HL-60 (cell line): ENCODE measurements at places on chromosomes 7 and 10.

- DNase-seq: no peak
Observed at GRCh38 chr7:147276783-147277370, 1160.3 kb downstream of the CNTNAP2 start.

GRCh38 chr7:139773371-139773770 lies 4.4 kb downstream of the HIPK2 start:
- DNase-seq: no peak

DNA sequence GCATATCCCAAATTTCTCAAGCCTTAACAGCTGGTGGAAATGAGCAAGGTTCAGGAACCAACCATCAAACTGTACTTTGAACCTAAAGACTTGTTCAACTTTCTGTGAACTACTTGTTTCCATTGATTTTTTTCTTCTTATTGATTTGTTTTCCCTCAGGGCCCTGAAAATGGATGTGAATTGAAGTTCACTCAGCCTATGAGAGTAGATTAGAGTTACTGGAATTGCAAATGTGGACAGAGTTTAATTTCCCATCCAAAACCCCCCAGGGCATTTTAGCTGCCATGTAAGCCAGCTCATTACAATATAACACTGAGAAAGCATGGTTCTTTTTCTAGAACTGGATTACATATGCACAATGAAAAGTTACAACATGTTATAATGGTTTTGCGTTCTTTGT lies 1105.7 kb downstream of the REEP3 start:
- DNase-seq: no peak

GRCh38 chr7:130393101-130393561 lies 12.8 kb downstream of the CPA1 start:
- DNase-seq: no peak

DNA sequence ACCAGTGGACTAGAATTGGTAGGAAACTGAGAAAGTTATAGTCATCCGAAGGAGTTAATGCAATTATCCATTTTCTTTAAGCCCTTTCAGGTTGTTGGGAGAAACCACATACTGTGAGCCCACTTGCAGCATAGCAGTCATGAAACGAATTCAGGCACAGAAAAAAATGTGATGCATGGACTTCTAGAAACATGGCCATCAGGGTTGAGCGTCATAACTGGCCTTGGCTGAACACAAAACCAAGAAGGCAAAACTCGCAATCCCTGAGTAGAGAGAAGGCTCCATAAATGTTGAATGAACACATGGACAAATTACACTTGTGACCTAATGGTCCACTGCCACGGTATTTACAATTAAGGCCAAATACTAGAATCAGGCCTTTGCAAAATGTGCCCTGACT lies 121.9 kb downstream of the FAM107B start:
- no peak for DNase-seq

GRCh38 chr7:52450816-52451215 lies 584.6 kb upstream of the POM121L12 start:
- DNase-seq: no peak

GRCh38 chr7:29115130-29115687 lies 31.1 kb downstream of the CPVL start:
- no peak for DNase-seq

DNA sequence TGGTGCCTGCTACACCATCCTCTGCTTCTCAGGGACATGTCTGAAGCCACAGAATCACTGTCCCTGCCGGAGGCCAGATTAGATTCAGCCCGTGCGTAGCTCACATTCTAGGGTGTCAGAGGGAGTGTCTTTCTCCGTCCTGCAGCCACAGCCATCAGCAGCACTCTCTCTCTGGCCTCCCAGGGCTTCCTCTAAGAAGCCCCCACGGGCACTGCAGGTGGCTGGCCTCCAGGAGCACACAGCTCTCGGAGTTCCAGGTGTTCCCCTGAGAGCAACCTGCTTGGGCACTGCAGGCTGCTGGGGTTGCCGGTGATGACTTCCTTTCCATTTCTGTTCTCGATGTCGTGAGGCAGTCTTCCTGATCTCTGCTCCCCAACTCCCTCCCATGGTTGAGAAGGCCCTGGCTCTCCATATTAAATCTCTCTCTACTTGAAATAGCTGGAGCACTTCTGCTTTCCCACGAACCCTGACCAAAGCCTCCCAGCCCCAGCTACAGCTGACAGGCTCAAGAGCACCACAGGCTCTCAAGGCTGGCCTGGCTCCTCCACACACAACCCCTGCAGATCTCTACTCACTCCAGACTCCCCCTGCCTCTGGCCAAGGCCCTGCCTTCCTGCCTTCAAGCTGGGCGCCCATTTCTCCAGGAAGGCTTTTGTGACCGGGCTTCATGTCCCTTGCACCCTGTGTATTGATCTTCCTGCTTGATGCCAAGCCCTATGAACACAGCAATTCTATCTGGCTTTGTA lies 49.0 kb upstream of the TMEM72 start:
- no peak for DNase-seq

DNA sequence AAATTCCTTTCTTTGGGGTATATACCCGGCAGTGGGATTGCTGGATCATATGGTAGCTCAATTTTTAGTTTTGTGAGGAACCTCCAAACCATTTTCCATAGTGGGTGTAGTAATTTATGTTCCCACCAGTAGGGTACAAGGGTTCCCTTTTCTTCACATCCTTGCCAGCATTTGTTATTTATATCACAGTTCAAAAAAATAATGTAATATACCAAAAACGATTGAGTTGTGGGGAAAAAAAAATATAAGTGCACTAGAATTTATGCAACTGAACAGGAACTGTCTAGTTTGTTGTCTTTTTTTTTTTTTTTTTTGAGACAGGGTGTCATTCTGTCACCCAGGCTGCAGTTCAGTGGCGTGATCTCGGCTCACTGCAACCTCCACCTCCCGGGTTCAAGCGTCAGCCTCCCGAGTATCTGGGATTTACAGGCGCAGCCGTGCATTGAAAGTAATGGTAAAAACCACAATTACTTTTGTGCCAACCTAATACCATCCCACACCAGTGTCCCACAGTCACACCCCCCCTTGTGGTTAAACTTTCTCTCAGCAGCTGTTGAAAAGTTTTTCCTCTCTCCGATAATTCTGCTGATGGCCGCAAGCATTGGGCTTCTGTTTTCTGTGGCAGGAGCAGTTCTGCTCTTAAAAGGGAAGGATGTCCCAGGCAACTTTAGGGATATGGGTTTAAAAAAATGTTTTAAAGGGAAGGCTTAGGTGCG lies 6.8 kb upstream of the LAT2 start:
- DNase-seq: peak; percentile 88

DNA sequence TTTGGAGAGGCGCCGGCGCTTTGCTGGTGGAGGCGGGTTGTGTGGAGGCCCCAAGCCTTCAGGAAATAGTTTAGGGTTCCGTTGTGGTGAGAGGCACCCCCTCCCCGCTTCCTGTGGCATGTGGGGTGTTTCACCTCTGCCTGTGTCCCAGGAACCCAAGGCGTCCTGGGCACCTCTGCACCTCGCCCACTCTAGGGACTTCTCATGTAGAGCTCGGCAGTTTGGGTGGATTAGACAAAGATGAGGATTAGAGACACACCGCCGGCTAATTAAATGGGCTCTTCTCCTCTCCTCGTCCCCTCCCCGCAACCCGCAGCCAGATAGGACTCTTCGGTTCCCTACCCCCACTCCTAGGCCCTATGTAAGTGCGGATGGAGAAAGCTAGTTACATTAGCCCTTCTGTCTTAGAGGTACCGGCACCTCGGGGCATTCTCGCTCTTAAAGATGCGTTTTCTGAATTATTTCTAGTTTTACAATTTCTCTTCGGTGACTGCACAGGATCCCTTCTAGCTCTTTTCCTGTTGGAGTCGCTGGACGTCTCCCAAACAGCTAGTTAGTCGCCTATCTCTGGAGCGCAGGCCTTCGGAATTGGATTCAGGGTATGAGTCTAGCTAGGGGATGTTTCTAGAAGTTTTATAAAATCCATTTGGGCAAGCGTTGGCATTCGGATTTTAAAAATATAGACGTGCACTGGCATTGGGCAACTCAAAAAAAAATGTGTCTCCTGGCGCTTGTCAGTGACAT lies 7.8 kb downstream of the PTF1A start:
- no peak for DNase-seq

DNA sequence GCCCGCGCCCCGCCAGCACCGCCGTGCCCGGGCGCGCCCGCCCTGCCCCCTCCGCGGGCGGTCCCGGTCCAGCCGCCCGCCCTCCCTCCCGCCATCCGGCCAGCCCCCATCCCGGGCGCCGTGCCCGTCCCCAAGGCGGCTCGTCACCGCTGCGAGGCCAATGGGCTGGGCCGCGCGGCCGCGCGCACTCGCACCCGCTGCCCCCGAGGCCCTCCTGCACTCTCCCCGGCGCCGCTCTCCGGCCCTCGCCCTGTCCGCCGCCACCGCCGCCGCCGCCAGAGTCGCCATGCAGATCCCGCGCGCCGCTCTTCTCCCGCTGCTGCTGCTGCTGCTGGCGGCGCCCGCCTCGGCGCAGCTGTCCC lies at the start of gene HTRA1:
HTRA1 (plus strand) TSS at position 187 of the 362 bp plus-strand sequence; CDS start at position 287, 100 bp downstream.
- no peak for DNase-seq

DNA sequence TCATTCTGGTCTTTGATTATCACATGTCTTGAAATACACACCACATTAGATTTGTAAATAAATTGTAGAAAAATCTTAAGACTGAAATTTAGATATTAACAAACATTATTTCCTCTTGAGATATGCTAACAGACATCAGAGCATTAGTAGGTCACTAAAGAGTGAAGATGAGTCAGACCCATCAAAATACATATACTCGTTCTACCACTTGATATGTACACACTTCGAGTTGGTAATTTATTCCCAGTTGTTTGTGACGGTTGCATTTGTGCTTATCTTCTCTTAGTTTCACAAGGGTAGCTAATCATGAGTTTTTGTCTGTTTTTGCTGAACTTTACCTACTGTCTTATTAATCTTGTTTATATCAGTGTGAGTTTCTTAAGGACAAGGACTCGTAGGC lies 383.4 kb downstream of the AUTS2 start:
- no peak for DNase-seq

DNA sequence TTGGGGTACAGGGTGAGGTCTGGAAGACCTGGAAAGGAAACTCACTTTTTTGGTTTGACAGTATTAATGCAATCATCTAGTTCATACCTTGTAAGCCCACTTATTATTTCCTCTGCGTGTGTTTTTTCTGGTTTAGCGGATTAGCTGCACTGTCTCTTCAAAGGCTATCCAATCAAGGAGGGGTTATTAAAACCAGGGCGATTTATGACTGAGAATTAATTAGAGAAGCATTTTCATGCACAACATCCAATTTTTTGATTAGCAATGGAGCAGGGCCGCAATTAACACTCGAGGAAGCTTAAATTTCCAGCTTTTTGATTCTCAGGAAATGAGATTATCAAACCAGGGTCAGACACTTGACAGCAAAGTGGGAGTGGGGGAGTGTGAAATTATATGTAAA lies 248.9 kb downstream of the EXOC4 start:
- DNase-seq: no peak

- no peak for DNase-seq
Observed at GRCh38 chr10:100006243-100006886, 3.4 kb downstream of the DNMBP start.
